Kidney (tissue), 22 donors: ENCODE measurements at places on chromosomes 7 and 10. TPM values are rescaled to one million over a fixed set of nuclear protein-coding genes. Genes with fewer than 3 reads are reported as not detected.

Gene FAM24B
- total RNA-seq: 3.8 TPM

Gene PPP1R17
- not detected for total RNA-seq

Gene MINDY3
- 31.5 TPM for total RNA-seq

DNA sequence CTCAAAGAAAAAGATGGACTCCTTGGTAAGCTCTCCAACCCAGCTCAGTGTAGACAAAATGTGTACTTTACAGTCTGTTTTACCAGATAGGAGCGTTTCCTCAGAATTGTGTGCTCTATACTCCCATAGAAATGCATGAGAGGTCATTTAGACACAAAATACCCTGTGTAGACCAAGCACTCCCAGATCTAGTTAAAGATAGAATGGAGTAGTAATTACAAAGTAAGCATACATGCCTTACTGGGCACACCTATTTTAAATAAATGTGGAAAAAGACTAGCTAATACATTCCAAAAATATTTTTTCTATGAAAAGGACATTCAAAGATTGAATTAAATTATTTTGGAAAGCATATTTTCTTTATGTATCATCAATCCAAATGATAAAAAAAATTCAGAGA lies 271.9 kb upstream of the DGKB start:
- H3K4me1 ChIP-seq: no peaks in the 10 kb centered on the region
- H3K36me3 ChIP-seq: no peaks in the 10 kb centered on the region
- no peaks in the 10 kb centered on the region for H3K27me3 ChIP-seq
- H3K4me3 ChIP-seq: no peak overlapping the region

DNA sequence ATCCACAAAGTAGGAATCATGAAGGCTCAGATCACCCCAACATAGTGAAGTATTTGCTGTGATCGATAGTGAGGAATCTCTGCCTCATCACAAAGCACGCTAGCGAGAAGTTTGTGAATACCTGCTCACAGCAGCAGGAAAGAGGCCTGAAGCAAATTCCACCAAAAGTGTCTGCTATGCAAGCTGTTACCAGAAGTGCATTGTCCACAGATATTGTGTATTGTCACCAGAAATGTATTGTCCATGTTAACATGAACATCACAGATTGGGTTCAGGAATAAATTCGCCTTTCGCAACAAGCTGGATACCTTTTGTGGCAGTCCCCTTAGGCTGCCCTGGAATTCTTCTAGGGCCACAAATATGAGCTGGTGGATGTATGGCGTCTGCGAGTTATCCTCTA lies 127.9 kb downstream of the MARCHF5 start:
- peaks cover 2% of the 10 kb centered on the region for H3K4me1 ChIP-seq
- H3K36me3 ChIP-seq: no peaks in the 10 kb centered on the region
- H3K27ac ChIP-seq: no peak overlapping the region
- no peak for DNase-seq

DNA sequence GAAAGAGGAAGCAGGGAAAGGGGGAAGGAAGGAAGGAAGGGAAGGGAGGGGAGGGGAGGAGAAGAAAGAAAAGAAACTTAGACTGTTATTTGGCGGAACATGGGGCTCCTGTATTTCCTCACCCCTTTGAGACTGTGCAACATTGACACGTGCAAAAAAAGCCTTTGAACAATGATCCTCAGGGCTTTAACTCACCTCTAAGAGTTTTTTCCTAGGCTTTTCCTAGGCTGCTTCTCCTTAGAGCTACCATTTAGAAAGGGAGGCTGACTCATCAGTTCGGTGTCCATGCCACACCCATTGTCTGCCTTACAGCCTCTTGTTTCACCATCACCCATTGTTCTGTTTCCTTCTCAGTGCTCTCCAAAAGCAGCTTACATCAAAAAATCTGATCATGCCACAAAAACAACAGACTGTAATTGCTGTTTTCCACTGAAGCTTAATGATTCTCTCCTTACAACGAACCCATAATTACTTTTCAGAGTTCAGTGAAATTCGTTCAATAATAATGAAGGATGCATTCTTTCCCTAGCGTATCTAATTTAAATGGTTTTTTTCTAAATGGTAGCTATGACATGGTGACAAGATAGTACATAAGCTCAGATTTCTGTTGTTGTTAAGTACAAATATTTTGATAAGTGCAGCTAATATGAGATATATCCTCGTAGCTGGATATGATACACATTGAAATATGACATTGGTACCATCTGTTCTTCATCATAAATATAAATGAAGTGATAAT lies 90.8 kb downstream of the PRLHR start:
- no peaks in the 10 kb centered on the region for H3K36me3 ChIP-seq
- no peaks in the 10 kb centered on the region for H3K27me3 ChIP-seq
- no peak overlapping the region for H3K4me3 ChIP-seq
- no peak overlapping the region for H3K27ac ChIP-seq

- no peak overlapping the region for H3K27ac ChIP-seq
- H3K36me3 ChIP-seq: no peaks in the 10 kb centered on the region
- H3K27me3 ChIP-seq: no peaks in the 10 kb centered on the region
- no peak for DNase-seq
- no peaks in the 10 kb centered on the region for H3K4me1 ChIP-seq
These were observed 101.6 kb downstream of the SKIDA1 start for GRCh38 chr10:21423850-21424249.

GRCh38 chr7:105920766-105921165 lies 42.3 kb upstream of the CDHR3 start:
- no peak for DNase-seq
- no peak overlapping the region for H3K27ac ChIP-seq
- H3K27me3 ChIP-seq: no peaks in the 10 kb centered on the region

GRCh38 chr7:4083513-4083912 lies 598.6 kb upstream of the FOXK1 start:
- DNase-seq: no peak
- H3K36me3 ChIP-seq: no peaks in the 10 kb centered on the region
- no peaks in the 10 kb centered on the region for H3K4me1 ChIP-seq
- H3K4me3 ChIP-seq: no peak overlapping the region
- no peak overlapping the region for H3K27ac ChIP-seq
- H3K27me3 ChIP-seq: no peaks in the 10 kb centered on the region
